ENCODE measurements at places on chromosomes 4 and X. TPM values are rescaled to one million over a fixed set of nuclear protein-coding genes. Genes with fewer than 3 reads are reported as not detected.

Gene CT45A5
- not detected for total RNA-seq

Gene DIPK2B
- not detected for total RNA-seq

Gene GYPB
- total RNA-seq = not detected

Gene REPS2
- 2.6 TPM for total RNA-seq

Gene PCSK1N
- total RNA-seq = 55.4 TPM

All from progenitor cell of endocrine pancreas (in vitro differentiated cells).